ENCODE measurements at places on chromosomes 6 and 20.

- H3K27me3 ChIP-seq = peaks cover 2% of the 10 kb centered on the region
- H3K36me3 ChIP-seq = no peaks in the 10 kb centered on the region
- no peak overlapping the region for H3K4me3 ChIP-seq
- no peak for DNase-seq
- no peaks in the 10 kb centered on the region for H3K4me1 ChIP-seq
These were observed 177.5 kb downstream of the KHDC1L start for GRCh38 chr6:73047801-73048200.

DNA sequence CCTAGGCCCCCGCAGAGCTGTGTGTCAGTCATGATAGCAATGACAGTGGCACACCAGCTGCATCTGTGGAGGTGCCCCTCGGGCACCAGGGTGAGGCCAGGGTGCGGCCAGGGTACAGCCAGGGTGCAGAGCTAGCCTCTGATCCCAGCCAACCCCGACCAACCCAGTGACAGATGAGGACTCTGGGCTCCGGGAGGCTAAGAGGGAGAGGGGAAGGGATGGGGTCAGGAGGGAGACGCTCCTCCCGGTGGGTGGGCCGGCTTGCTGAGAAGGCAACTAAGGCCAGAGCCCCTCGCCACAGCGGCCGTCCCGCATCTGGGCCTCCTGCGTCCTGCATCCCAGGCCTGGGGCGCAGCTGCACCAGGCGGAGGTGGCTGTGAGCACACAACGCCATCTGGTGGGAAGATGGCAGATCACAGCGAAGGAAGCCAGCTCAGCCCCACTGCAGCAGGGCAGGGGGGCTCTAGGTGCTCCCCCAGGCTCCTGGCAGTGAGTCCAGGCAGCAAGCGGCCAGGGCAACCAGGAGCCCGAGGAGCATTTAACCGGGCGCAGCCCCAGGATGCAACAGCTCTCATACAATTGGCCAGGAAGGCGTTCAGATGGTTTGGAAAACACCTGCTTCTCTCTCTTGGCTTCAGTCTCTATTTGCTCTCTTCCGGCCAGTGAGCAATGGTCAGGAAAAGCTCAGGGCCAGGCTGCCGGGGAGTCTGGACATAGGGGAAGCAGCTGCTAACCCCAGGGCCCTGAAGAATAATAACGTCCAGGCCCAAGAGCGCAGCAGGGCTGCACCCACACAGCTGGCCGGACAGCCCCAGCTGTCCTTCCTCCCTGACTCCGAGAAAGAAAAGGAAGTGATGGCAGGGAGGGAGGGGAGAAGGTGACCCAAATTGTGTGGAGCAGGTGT lies 169.4 kb downstream of the TAF4 start:
- peak overlapping the region; percentile 50 for H3K27ac ChIP-seq
- H3K27me3 ChIP-seq = peaks cover 3% of the 10 kb centered on the region
- H3K36me3 ChIP-seq = no peaks in the 10 kb centered on the region
- H3K4me3 ChIP-seq = no peak overlapping the region
- no peaks in the 10 kb centered on the region for H3K4me1 ChIP-seq

- peaks cover 3% of the 10 kb centered on the region for H3K36me3 ChIP-seq
- no peak overlapping the region for H3K27ac ChIP-seq
- no peaks in the 10 kb centered on the region for H3K27me3 ChIP-seq
- peaks cover 7% of the 10 kb centered on the region for H3K4me1 ChIP-seq
These were observed 104.3 kb downstream of the ADGRG6 start for GRCh38 chr6:142406131-142406530.

DNA sequence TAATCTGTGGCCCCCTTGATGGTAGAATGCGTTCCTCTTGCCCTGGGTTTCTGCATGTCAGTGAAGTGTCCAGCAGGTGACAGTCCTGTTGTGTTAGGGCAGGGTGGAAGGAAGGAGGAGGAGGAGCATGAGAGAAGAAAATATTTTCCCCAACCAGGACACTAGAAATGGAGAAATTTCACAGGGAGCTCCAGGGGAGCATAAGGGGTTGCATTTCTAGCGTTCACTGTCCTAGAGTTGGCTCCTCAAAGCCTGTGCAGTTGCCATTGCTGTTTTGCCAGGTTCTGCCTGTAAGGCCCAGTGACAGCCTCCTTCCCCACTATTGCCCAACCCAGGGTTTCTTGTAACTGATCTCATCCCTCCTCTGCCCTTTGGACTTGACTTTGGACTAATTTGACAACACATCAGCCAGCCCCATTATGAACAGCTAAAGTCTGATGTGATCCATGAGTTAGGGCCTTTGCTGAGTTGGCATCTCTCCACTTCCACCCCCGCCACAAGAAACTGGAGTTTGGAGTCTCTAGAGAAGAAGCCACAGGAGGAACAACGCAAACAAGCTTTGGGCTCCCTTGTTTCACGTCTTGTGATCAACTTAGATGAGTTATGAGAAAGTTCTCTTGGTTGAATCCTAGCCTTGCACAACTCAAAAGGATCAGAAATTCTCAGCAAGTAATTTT lies 14.0 kb upstream of the FAM50B start:
- H3K36me3 ChIP-seq = no peaks in the 10 kb centered on the region
- no peak overlapping the region for H3K4me3 ChIP-seq
- no peak overlapping the region for H3K27ac ChIP-seq
- no peaks in the 10 kb centered on the region for H3K27me3 ChIP-seq
- peaks cover 5% of the 10 kb centered on the region for H3K4me1 ChIP-seq

DNA sequence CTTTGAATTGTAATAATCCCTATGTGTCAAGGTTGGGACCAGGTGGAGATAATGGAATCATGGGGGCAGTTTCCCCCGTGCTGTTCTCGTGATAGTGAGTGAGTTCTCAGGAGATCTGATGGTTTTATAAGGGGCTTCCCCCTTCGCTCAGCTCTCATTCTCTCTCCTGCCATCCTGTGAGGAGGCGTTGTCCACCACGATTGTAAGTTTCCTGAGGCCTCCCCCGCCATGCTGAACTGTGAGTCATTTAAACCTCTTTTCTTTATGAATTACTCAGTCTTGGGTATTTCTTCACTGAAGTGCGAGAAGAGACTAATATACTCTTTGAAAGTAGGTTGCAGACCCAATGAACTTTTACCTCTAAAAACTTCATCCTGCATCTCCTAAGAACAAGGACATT lies 39.2 kb upstream of the KCNG1 start:
- H3K27me3 ChIP-seq = peaks cover 8% of the 10 kb centered on the region
- peaks cover 31% of the 10 kb centered on the region for H3K4me1 ChIP-seq

GRCh38 chr6:21694168-21694567 lies 100.6 kb downstream of the SOX4 start:
- DNase-seq = no peak
- H3K36me3 ChIP-seq = peaks cover 7% of the 10 kb centered on the region
- H3K27ac ChIP-seq = no peak overlapping the region
- no peaks in the 10 kb centered on the region for H3K27me3 ChIP-seq
